ENCODE measurements at places on chromosomes 7 and 10.
A peak's percentile ranks its signal among the peaks of the same experiment; 100 is the strongest.

GRCh38 chr7:140084972-140085371, 22.2 kb upstream of the PARP12 start:
- no peak for DNase-seq

DNA sequence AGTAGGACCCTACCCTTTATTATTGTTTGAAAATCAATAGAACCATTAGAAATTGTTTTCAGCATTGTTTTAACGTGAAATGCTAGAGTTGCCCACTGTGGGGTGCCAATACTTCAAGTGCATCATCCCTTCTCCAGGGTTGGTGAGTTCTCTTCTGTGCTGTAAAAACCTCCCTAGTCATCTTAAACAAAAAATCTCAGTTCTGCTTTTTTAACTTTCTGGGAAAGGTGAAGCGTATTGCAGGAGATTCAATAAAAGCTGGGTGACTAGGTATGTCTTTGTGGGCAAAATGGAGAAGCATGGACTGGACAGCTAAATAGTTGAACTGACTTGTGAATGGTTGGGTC, 699.1 kb downstream of the SUGCT start:
- no peak for DNase-seq

DNA sequence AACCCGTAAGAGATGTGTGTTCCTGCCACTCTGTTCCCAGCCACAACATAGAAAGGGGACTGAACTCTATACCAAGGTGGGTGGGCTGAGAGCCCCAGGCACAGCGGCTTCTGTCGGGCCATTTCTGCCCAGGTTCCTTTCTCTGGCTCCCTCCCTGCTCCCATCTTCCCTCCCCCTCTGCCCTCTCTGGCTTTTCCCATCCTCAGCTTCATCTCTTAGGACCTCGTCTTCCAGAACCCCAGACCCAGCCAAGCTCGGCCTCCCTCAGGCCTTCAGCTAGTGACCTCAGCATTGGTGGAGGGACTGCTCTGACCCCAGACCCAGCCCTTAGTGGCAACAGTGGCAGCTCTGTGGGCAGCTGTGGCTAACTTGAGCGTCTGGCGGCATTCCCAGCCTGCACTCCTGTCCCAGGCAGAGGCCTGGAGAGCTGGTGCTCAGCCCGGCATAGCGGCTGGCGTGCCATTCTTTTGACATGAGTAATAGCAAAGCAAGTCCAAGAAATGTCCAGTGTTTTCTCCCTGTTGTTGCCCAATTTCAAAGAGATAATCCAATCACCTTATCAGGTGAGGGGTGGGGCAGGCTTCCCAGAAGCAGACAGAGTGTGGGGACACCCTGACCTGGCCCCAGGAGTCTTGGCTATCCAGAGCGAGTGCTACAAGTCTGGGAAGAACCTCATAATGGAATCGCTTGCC, 15.9 kb downstream of the PTPRE start:
- DNase-seq, result peak; percentile 82

DNA sequence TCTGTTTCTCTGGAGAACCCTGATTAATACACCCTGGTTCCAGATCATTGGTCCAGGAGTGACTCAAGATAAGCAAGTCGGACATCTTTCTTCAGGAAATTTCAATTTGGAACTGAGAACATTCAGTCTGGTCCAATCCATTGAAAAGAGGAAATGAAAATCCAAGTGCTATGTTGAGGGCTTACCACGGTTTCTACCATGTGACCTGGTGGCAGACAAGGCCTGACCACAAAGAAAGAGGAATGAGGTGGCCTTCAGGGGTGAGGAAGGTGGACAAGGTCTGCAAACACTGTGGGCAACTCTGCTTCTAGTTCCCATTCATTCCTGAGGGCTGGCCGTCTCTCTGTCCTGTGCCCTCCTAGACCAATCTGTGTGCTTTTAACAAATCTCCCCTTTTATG, 149.2 kb upstream of the GHITM start:
- no peak for DNase-seq

GRCh38 chr10:62054830-62055229, 153.3 kb downstream of the ARID5B start:
- DNase-seq, result no peak

GRCh38 chr7:151174246-151175046, 7.0 kb upstream of the GBX1 start:
- DNase-seq, result no peak

DNA sequence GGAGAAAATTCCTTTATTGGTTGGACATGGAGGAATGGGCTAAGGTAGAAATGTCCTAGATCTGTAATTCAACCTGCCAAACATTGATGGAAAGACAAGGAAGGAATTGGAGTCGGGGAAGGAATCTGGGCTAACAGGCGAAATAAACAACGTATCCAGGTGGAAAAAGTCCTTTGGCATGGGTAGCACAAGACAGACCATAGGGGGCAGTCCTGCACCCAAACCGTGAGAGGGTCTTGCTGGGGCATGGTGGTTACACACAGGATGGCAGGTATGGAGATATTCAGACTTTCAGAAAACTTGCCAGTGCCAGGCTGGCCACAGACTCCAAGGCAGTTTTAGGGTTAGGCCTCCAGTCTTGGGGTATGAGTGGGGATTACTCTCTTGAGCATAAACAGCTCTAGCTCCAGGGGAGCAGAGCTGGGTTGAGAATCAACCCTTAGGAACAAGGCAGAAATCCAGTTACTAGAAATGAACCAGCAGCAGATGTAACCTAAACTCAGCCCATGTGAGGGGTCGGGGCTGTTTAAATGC, 188.6 kb upstream of the GDF10 start:
- no peak for DNase-seq

- no peak for DNase-seq
These were observed 816 bp downstream of the PSMG3 start for GRCh38 chr7:1569016-1569415.

Measured in kidney epithelial cell (primary cell).